Aorta (tissue), 5 donors: ENCODE measurements at places on chromosomes 4 and X. TPM values are rescaled to one million over a fixed set of nuclear protein-coding genes. Genes with fewer than 3 reads are reported as not detected.

DNA sequence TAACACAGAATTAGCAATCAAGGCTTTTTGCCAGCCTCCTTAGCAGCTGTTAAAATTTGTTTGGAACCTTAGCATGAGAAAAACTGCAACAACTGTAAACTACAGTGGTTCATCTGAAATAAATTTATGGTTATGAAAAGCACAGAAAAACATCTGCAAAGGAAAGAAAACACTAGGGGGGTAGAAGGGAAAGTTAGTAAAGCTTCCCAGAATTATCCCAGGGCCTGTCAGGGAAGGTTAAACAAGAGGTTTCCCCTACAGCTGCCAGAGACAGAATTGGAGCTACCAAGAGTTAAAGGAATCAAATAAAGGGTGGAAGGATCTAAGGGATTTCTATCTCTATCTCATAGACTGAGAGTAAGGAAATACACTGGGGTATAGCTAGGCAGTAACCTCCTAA is 234.7 kb upstream of the DIAPH2 start:
- H3K4me3 ChIP-seq: no peak overlapping the region
- no peaks in the 10 kb centered on the region for H3K27me3 ChIP-seq
- H3K27ac ChIP-seq: no peak overlapping the region
- no peaks in the 10 kb centered on the region for H3K4me1 ChIP-seq
- H3K36me3 ChIP-seq: no peaks in the 10 kb centered on the region

GRCh38 chr4:56181140-56181953 is 205.9 kb downstream of the AASDH start:
- no peaks in the 10 kb centered on the region for H3K27me3 ChIP-seq
- no peak overlapping the region for H3K4me3 ChIP-seq
- H3K27ac ChIP-seq: no peak overlapping the region
- no peaks in the 10 kb centered on the region for H3K4me1 ChIP-seq
- no peak for DNase-seq

- H3K4me3 ChIP-seq: no peak overlapping the region
- no peak overlapping the region for H3K27ac ChIP-seq
- H3K4me1 ChIP-seq: no peaks in the 10 kb centered on the region
- H3K27me3 ChIP-seq: no peaks in the 10 kb centered on the region
Observed at GRCh38 chr4:41122775-41123174, 91.6 kb downstream of the APBB2 start.

- no peak overlapping the region for H3K27ac ChIP-seq
- no peaks in the 10 kb centered on the region for H3K36me3 ChIP-seq
- H3K27me3 ChIP-seq: no peaks in the 10 kb centered on the region
- H3K4me1 ChIP-seq: no peaks in the 10 kb centered on the region
- no peak for DNase-seq
- no peak overlapping the region for H3K4me3 ChIP-seq
Observed at GRCh38 chrX:30065226-30065625, 150.1 kb upstream of the MAGEB2 start.

DNA sequence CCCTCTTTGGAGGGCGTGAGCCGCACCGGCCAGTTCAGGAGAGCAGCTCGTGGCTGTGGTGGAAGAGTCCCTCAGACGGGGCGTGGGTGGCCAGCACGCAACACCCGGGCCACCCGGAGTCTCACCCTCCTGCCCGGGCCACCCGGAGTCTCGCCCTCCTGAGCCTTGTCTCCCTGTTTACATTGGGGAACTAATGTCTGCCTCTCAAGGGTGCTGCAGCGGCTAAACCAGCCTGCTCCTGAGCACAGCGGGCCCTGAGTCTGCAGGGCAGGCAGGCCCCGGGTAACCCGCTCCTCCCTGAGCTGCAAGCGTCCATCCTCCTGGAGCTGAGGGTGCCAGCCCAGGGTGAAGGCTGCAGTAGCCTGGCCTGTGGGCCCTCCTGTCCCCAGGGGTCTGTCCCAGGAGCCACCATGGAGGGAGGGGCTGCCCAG is 3.0 kb downstream of the PDE6B start:
- H3K27me3 ChIP-seq: no peaks in the 10 kb centered on the region
- H3K36me3 ChIP-seq: no peaks in the 10 kb centered on the region
- H3K27ac ChIP-seq: no peak overlapping the region
- DNase-seq: no peak
- H3K4me3 ChIP-seq: no peak overlapping the region

GRCh38 chrX:72366178-72366577 is 60.5 kb upstream of the CITED1 start:
- no peak for DNase-seq
- H3K36me3 ChIP-seq: no peaks in the 10 kb centered on the region
- H3K27me3 ChIP-seq: no peaks in the 10 kb centered on the region
- no peak overlapping the region for H3K4me3 ChIP-seq

GLRB gene
- 6.3 TPM for total RNA-seq

DIAPH2 gene
- 48.4 TPM for total RNA-seq

RPS6KA6 gene
- total RNA-seq: 15.3 TPM

- no peaks in the 10 kb centered on the region for H3K27me3 ChIP-seq
- H3K27ac ChIP-seq: no peak overlapping the region
- no peaks in the 10 kb centered on the region for H3K36me3 ChIP-seq
- no peak overlapping the region for H3K4me3 ChIP-seq
Observed at GRCh38 chrX:57899064-57899463, 11.2 kb downstream of the ZXDA start.

CT45A2 gene
- not detected for total RNA-seq

GRCh38 chrX:97199501-97199900 is 315.8 kb downstream of the RPA4 start:
- no peaks in the 10 kb centered on the region for H3K27me3 ChIP-seq
- DNase-seq: no peak
- no peak overlapping the region for H3K27ac ChIP-seq
- H3K36me3 ChIP-seq: no peaks in the 10 kb centered on the region
- no peak overlapping the region for H3K4me3 ChIP-seq

TEX13C gene
- not detected for total RNA-seq
